ENCODE measurements at places on chromosomes 2 and 18.
A peak's percentile ranks its signal among the peaks of the same experiment; 100 is the strongest.

- ATAC-seq, result peak; percentile 93
Measured at GRCh38 chr2:101361522-101361921, 25.8 kb downstream of the CREG2 start.

DNA sequence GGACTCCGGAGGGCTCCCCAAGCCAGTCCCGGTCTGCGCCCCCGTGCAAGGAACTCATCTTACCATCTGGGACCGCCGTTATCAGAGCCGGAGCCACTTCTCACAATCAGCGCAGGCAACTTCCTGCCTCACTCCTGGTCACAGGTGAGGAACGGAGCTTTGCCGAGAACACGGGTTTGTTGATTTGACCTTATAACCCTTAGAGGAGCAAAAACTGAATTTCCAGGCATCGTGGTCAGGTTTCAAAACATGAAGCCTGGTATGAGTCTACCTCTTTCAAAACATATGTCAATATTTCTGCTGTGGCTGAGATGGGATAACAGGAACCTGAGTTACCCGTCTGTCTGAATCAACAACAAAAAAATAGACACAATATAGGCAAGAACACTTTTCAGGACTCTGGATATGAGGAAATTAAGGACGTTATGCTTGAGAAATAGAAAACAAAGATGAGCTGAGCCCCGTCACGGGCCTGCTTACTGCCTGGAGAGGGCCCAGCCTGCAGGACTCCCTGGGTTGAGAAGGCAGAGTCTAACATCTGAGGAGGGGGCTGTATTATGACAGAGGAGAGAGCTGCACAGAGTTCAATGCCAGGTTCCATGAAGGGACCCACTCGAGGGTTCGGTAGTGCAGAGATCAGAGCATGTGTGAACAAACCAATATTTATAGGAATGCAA lies 148.7 kb downstream of the NDUFA10 start:
- ATAC-seq, result no peak

- ATAC-seq, result peak; percentile 96
Measured at GRCh38 chr2:144382849-144383248, 137.1 kb downstream of the ZEB2 start.

DNA sequence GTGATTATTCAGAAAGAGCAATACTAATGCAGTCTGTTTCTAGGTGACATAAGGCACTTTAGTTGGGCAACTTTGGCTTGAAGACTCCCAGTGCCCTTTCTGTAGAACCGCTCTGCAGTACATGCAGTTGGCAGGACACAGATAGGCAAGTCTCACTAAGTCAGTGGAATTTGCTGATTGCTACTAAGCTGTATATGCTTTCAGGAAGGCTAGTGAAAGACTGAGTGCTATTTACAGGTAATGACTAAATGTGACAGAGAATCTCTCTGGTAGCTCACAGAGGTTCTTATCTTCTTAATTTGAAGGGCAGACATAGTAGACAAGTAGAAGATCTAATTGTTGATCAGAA lies 243.0 kb downstream of the WDPCP start:
- no peak for ATAC-seq

- ATAC-seq, result no peak
Measured at GRCh38 chr2:158232476-158232875, 130.8 kb downstream of the UPP2 start.

DNA sequence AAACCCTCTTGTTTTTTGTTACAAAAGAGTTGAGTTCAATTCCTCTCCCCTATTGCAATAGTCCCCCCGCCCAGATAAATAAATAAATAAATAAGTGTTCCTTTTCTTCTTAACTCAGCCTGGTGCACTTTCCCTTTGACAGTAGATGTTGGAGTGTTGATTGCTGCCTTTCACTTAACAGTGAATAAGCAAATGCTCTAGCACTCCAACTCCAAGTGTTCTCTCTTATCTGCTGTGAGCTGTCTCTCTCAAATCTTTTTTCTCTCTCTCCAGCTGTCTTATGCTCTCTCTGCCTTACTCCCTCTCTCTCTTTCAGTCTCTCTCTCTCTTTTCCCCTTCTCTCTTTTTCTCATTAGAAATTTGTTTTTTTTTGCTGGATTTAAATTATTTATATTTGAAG lies 216.7 kb downstream of the TMX3 start:
- ATAC-seq, result no peak

- no peak for ATAC-seq
Measured at GRCh38 chr2:44295633-44296359, 20.5 kb downstream of the SLC3A1 start.

- no peak for ATAC-seq
Measured at GRCh38 chr2:143209570-143210445, 80.6 kb downstream of the ARHGAP15 start.

- no peak for ATAC-seq
Measured at GRCh38 chr2:1052771-1053191, 102.1 kb downstream of the SNTG2 start.

DNA sequence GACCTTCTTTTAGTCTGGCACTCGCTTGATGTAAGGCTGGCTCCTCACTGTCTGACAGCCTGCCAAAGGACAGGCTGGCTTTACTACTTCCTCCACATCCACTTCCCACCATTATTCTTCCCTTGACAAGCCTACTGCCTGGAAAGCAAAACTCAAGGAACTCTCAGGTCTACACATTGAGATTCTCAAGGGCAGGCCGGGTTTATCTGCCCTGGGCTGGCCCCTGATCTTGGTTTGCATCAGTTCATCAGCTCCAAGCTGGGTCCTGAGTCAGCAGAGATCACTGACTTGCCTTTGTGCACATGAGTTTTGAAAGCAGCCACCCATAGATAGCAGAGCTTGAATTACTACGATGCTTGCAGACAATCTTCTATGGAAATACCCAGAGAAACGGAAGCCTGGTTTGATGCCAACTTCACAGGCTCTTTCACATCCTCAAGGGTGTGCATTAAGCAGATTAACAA lies 53.9 kb downstream of the KCTD18 start:
- ATAC-seq, result peak; percentile 89

DNA sequence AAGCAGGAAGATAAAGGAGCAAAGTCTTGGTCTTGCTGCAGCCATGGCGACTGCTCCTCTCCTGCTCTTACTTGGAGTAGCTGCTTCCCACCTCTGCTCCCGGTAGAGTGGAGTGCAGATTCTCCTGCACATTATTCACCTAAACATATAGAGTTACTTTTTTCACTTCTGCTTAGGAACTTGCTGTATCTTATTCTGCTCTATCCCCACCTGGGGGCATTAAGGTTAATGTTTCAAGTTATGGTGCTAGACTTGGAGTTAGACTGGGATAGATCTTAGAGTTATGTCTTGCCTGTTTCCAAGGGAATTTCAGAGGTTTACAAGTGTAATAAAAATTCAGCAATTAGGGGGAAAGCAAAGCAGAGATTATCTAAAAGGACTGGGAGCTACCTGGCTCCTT lies 144.2 kb downstream of the SETBP1 start:
- no peak for ATAC-seq

DNA sequence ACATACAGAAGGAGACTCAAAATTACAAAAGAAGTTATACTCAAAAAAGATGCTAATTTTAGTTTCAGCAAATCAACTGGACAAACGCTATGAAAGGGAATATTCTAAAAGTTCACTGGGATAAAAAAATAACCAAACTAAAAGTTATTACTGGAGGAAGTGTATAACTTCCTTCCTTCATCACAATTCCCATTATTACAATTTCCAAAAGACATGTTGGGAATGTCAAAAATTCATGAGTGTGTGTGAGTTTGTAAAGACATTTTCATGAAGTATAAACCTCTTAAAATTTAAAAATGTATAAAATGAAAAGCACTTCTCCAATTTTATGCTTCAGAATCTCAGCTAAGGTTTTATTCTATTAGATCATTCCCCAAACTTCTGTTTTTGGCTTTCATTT lies 67.8 kb downstream of the MERTK start:
- ATAC-seq, result no peak

DNA sequence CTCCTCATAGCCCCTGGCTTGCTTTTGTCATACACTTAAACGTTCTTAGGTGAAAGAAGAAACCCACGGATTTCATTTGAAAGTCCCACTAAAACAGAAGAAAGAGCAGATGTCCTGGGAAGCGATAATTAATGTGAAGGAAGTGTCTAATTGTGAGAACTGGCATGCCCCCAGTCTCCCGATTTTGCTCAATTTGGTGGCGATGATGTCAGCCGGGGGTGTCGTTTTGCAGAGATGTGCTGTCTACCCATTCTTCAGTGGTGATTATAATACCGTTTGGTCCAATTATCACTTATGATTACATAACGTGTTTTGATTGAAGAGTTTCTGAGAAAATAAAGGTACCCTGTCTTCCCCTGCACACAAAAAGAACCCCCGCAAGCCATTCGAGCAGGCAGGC lies 103.1 kb downstream of the RTN4 start:
- ATAC-seq, result no peak

GRCh38 chr2:39981883-39982311 lies 202.8 kb upstream of the THUMPD2 start:
- no peak for ATAC-seq

DNA sequence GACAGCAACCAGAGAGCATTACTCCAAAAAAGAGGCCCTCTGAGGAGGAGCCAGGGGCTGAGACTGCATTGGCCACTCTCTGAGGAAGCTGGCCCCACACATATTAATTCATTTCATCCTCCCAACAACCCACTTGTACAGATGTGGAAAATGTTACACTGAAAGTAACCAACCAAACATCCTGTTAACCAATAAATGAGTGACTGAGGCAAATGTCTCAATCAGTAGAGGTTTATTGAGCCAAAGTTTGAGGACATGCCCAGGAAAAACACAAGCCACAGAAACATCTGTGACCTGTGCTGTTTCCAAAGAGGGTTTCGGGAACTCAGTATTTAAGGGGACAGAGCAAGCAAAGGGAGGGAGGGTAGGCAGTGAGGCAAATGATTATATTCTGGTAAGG lies 53.0 kb downstream of the SKA1 start:
- ATAC-seq, result no peak

DNA sequence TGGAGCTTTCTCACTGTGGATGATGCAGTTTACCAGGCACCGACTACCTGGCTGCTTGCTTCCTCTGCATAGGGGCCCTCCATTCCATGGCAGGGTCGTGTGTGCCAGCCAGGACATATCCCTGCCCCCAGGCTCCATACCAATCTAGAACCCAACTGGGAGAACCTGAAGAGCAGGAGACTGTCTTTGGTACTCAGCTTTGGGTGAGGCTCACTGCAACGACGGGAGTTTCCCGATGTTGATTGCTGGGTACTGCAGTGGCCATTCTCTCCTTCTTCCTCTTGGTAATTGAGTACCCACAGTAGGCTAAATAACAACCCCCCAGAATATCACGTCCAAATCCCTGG lies 133.3 kb upstream of the SERTAD2 start:
- no peak for ATAC-seq

DNA sequence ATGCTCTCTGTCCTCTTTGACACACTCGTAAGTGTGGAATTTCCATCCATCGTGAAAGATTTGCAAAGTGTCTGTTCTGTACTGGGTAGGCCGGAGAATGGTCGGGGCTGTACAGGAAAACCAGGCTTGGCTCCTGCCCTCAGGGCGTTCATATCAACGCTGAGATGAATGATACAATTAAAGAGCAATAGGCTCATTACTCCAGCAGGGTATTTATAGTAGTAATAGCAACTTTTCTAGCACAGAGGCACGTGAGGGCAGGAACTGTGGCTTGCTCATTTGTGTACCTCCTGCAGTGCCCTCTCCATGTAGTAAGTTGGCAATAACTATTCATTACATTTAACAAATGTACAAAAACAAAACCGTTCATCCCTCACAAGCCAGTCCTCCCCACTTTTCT lies 5.3 kb upstream of the NCK2 start:
- ATAC-seq, result no peak

- no peak for ATAC-seq
Measured at GRCh38 chr2:65746931-65747675, 314.7 kb upstream of the SPRED2 start.

- ATAC-seq, result peak; percentile 29
Measured at GRCh38 chr2:219230059-219230540, 494 bp downstream of the ANKZF1 start.

- ATAC-seq, result no peak
Measured at GRCh38 chr2:203071148-203071547, 56.5 kb downstream of the NBEAL1 start.

DNA sequence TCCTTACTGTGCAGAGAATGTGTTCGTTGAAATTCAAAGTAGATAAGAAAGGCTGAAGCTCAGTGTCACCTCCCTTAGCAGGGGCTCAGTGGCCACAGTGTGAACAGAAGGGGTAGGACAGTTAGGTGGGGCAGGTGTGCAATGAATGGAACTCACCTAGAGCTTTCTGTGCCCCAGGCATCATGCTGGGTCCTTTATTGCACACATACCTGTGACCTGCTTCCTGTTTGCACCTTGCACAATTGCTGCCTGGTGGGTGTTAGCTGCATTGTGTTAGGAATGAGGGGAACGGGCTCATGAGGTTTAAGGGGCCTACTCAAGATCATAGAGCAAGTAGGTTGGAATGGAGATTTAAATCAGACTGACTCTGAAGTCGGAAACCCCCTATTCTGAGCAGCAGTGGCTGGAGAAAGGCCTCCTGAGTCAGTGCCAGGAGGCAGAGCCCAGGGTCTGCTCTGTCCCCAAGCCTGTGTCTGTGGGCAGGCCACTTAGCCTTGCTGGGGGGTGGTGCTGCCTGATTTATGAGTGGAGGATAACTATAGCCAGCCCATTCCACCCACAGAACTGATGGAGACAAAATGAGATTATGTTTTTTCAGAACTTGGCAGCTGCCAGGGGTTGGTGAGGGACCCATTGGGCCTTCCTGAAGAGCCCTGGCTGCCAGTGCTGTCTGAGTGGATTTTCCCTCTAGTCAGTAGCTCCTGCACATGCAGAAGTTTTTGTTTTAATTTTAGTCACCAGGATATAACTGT lies 76.2 kb downstream of the NPAS2 start:
- ATAC-seq, result peak; percentile 35

GRCh38 chr2:12734914-12735654 lies 18.3 kb downstream of the TRIB2 start:
- ATAC-seq, result no peak

DNA sequence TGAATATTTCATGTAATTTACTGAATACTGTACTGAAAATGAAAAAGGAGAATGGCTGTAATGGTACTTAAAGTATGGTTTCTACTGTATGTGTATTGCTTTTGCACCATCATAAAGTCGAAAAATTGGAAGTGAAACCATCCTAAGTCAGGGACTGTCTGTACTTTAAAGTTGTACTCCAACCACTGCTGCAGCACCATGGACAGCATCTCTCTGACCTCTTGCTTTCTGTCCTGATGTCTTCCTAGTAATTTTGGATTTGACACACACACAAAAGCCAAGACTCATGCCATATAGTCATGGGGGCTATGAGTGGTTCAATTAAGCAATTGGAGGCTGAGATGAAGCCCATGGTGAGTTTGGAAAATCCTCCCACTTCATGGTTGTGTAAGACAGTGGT lies 256.3 kb upstream of the PKDCC start:
- no peak for ATAC-seq

DNA sequence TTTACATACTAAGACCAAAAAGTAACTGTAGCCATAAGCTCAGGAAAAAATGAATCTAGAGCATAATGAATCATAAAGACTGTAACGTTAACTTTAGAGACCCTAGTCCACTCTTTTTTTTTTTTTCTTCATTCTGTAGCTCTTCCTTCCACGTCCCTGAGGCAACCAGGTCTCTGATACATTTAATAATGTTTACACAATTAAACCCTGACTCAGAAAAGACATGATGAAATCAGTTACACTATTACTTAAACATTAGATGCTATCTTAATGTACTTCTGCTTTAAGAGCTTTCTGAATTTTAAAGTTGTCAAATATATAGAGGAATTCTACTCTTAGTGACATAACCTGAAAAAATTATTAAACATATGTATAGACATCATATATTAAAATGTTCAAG lies 1121.5 kb upstream of the DDX18 start:
- no peak for ATAC-seq

GRCh38 chr2:79729532-79729931 lies 216.7 kb downstream of the CTNNA2 start:
- no peak for ATAC-seq
